ENCODE measurements at places on chromosomes 4 and X. TPM values are rescaled to one million over a fixed set of nuclear protein-coding genes. Genes with fewer than 3 reads are reported as not detected.

DNA sequence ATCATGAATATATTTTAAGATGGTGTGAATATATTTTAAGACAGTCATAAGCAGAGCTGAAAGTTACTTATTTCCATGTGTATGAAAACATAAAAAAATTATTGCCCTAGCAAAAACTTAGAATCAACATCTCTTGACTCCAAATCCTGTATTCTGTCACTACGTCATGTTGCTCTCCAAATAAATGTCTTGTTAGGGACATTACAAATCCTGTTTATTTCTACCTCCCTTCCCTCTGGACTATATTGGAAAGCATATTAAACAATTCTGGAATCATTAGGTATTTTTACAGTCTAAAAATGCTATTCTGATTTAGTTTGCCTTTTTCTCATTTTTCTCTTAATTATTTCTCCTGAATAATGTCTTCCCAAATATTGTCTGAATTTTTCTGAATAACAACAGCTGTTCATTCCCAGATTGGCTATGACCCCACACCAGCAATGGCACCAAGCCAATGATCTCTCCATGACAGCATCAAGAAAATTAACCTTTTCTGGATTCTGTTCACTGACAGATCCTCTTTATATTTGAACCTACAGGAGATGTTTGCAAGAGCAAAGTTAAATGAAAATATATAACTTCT, 523.1 kb downstream of the IQCM start:
- DNase-seq = no peak
- H3K27ac ChIP-seq = no peak overlapping the region
- H3K4me1 ChIP-seq = no peaks in the 10 kb centered on the region
- H3K4me3 ChIP-seq = no peak overlapping the region

DNA sequence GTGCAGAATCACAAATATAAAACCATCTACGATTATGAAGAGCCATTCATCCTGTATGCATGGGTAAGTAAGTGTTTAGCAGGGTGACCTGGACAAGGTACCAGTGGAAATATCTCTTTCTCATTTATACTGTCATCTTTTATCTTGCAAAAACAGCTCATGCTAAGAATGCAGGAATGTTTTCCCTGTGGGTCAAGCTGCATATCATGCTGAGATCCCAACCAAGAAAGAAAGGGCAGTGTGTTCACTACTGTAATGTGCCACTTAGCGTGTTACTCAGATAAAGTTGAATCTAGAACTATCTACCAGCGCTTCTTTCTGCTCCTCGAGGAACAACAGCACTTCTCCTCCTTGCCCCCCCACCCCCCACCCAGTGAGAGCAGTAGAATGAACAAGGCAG, 212.7 kb upstream of the TBL1X start:
- no peak overlapping the region for H3K4me3 ChIP-seq
- no peaks in the 10 kb centered on the region for H3K27me3 ChIP-seq
- no peaks in the 10 kb centered on the region for H3K36me3 ChIP-seq

DNA sequence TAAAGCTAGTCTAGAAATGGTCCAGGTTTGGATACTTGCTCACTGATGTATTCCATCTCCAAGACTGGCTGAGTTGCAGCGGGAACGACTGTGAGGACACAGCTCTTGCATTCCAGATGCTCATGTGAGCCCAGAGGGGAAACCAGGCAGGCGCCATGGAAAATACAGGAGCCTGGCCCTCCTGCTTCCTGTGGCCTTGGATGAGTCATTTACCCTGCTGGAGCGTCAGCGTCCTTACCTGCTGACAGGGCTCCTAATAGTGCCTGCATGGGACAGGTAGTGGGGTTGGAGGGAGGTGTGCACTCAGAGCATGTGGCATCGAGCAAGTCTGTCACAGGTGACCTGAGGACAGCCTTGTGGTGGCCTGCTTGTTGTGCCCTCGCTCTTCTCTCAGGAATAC, 69.4 kb downstream of the NSG1 start:
- H3K36me3 ChIP-seq = no peaks in the 10 kb centered on the region
- no peaks in the 10 kb centered on the region for H3K27me3 ChIP-seq
- no peak overlapping the region for H3K4me3 ChIP-seq
- no peak for DNase-seq
- H3K27ac ChIP-seq = no peak overlapping the region

- no peak overlapping the region for H3K4me3 ChIP-seq
- no peaks in the 10 kb centered on the region for H3K36me3 ChIP-seq
- no peaks in the 10 kb centered on the region for H3K27me3 ChIP-seq
- DNase-seq = no peak
- H3K27ac ChIP-seq = no peak overlapping the region
These were observed 23.5 kb upstream of the THOC2 start for GRCh38 chrX:123756320-123756719.

GRCh38 chr4:171157462-171158082, 655.6 kb upstream of the GALNTL6 start:
- H3K4me3 ChIP-seq = no peak overlapping the region
- no peaks in the 10 kb centered on the region for H3K27me3 ChIP-seq
- DNase-seq = no peak
- no peaks in the 10 kb centered on the region for H3K36me3 ChIP-seq

RHOXF1 gene
- total RNA-seq = not detected

DNA sequence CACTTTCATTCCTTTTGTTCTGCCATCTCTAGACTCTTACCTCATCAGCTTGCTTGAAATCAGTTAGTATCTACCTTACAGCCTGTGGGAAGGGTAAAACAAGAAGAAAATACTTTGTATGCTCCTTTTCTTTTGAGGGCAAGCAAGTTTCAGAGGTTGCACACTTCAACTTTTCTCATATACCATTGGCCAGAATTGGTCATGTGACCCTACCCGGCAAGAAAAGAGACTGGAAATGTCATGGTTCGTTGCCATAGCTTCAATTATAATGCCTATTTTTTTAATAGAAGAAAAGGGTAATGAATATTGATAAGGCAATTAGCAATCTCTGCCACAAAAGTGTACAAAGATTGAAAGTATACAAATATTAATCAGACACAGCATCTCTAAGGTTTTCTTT, 346.7 kb upstream of the TACR3 start:
- no peak overlapping the region for H3K4me3 ChIP-seq
- no peaks in the 10 kb centered on the region for H3K36me3 ChIP-seq
- H3K4me1 ChIP-seq = peaks cover 5% of the 10 kb centered on the region
- DNase-seq = no peak
- no peak overlapping the region for H3K27ac ChIP-seq
- no peaks in the 10 kb centered on the region for H3K27me3 ChIP-seq

DNA sequence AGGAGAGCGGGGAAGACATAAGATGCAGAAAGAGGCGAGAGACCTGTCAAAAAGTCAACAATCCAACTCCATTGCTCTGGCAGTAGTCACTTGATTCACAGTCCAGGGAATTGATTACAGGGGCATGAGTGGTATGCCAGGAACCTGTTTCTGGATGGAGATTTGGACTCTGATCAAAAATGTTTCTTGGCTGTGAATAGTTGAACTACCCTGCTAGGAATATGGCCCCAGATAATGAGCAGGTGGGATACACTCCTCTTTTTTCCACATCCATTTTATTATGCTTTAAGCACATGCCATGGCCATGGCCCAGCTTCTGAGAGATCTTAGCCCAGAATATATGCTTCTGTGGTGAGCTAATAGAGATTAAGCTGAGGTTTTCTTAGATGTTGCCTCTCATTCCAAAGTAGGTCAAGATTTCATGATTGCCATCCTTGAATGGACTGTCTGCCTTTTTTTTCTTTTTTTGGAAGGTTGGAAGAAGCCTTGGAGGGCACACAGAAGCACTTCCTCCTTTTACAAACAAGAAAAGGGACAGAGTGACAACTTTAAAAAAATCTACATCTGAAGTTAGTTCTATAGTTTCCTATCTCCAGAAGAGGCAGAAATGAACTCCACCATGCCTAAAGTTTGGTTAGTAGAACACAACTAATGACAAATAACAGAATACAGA, 121.9 kb downstream of the KIT start:
- no peaks in the 10 kb centered on the region for H3K27me3 ChIP-seq
- no peaks in the 10 kb centered on the region for H3K36me3 ChIP-seq
- no peaks in the 10 kb centered on the region for H3K4me1 ChIP-seq
- H3K27ac ChIP-seq = no peak overlapping the region
- no peak overlapping the region for H3K4me3 ChIP-seq

- peaks cover 8% of the 10 kb centered on the region for H3K36me3 ChIP-seq
- no peaks in the 10 kb centered on the region for H3K27me3 ChIP-seq
- no peak overlapping the region for H3K27ac ChIP-seq
- H3K4me3 ChIP-seq = no peak overlapping the region
- H3K4me1 ChIP-seq = no peaks in the 10 kb centered on the region
- DNase-seq = no peak
These were observed 54.4 kb upstream of the MAP9 start for GRCh38 chr4:155430895-155431795.

PABPC1L2A gene
- total RNA-seq = not detected

- no peak overlapping the region for H3K27ac ChIP-seq
- no peaks in the 10 kb centered on the region for H3K4me1 ChIP-seq
- H3K36me3 ChIP-seq = no peaks in the 10 kb centered on the region
- H3K27me3 ChIP-seq = no peaks in the 10 kb centered on the region
These were observed 62.2 kb downstream of the NSUN7 start for GRCh38 chr4:40811956-40812355.

NAP1L2 gene
- total RNA-seq = 22.6 TPM

DNA sequence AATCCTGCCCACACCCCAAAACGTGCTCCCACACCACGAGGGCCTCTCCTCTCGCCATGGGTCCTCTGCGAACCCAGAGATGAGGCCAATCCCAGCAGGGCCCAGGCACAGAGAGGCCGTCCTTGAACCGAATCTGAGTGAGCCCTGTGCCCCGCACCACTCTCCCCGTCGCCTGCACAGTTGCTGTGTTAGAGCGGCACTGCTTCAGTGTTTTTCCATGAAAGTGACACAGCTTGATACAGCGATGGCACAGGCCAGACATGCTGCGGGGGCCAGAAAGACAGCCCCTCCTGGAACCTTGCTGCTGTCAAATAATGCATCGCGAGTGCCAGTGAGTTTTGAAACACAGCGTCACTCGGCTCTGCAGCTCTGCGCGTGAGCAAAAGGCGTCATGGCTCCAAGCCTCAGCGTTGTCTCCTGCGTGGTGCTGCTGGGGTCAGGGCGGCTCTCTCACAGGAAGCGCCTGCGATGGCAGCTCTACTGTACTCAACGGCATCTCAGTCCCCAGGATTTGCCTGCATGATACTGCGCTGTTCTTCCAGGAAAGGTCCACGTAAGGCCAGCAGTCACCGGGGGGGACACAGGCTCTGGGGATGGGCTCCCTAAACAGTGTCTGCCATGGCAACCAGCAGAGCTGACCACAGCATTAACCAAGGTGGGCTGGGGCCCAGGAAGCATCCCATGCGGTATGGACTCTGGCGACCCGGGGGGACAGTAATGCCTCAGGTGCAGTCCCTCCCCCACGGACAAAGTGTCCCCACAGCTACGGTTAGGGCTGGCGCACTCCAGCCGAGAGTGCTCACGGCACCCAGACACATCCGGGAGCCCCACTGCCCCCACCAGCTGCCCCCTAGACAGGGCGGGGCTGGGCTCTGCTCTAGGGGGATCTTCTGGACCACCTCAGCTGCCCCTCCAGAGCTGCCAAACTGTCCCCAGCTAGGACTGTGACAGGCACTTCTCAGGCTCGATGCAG, 63.1 kb downstream of the ACOX3 start:
- no peak overlapping the region for H3K27ac ChIP-seq
- H3K4me3 ChIP-seq = no peak overlapping the region
- H3K27me3 ChIP-seq = no peaks in the 10 kb centered on the region
- no peaks in the 10 kb centered on the region for H3K4me1 ChIP-seq
- H3K36me3 ChIP-seq = no peaks in the 10 kb centered on the region

SPP1 gene
- total RNA-seq = 1.1 TPM

PLAC8 gene
- total RNA-seq = 0.15 TPM

DNA sequence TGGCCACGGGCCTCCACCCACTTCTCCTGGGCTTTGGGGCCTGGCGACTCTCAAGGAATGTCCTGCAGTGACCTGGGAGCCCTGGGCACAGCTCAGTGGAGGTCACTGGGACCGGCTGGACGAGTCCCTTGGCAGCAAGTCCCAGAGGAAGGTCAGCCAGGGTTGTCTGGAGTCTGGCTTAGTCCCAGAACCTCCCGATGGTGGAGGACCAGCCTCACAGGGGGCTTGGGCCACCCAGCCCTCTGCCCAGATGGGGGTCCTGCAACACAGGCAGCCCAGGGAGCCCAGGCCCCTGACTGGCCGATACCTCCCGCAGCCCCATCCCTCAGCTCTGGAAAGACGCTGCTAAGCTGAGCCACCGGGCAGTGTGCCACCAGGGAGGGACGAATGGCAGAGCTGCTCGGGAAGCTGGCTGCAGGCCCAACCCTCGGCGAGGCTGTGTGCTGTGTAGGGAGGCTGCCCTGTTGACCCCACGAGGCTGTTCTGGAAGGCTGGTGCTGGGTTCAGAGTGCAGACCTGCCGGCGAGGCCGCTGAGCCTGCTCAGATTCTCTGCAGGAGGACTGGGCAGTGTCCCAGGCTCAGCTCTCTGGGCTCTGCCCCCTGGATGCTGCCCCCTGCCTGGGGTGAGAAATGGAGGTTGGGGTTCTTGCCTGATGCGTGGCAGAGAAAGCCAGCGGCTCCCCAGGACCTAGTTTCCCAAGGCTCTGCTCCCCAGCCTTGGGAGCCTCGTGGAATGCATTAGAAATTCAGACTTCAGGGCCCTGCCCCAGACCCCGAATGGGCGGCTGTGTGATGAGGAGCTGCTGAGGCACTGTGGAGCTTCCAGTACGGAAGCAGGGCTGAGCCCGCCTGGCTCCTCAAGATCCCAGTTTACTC, 61.7 kb downstream of the ADRA2C start:
- no peaks in the 10 kb centered on the region for H3K27me3 ChIP-seq
- H3K4me3 ChIP-seq = no peak overlapping the region
- DNase-seq = no peak
- peaks cover 34% of the 10 kb centered on the region for H3K4me1 ChIP-seq

DNA sequence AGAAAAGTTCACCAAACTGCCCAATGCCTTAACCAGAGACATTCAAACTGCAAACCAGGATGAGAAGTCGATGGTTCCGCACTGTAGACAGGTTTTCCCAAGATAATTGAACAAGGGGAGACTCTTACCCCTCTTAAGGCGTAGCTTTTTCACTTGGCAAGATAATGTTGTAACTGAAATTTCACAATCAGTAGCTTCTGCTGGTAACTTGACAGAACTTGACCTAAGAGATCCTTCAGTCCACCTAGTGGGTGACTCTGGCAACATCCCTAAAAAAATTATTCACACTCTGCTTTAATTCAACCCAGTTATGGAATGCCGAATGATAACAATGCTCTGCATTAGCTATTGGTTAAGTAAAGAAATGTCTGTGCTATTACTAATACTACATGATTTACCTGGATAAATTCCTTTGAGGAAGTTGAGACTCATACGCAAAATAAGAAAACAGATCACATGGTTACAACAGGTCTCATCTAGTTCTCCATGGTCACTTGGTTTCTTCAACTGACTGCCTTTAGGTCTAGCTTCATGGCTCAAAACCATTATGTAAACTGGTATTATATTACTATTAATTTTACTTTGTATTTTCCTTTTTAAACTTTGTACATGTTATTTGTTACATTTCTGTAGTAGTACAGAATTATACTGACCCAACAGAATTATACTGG, 9.1 kb downstream of the ELF2 start:
- DNase-seq = no peak
- H3K4me1 ChIP-seq = no peaks in the 10 kb centered on the region
- no peaks in the 10 kb centered on the region for H3K27me3 ChIP-seq
- no peaks in the 10 kb centered on the region for H3K36me3 ChIP-seq

- H3K27ac ChIP-seq = no peak overlapping the region
- no peak overlapping the region for H3K4me3 ChIP-seq
- peaks cover 19% of the 10 kb centered on the region for H3K36me3 ChIP-seq
- DNase-seq = no peak
These were observed 10.6 kb downstream of the G3BP2 start for GRCh38 chr4:75662626-75663025.

- H3K4me3 ChIP-seq = no peak overlapping the region
- H3K27me3 ChIP-seq = no peaks in the 10 kb centered on the region
- no peak overlapping the region for H3K27ac ChIP-seq
These were observed 20.3 kb downstream of the ATP2B3 start for GRCh38 chrX:153537526-153538295.

Measured in neural progenitor cell (in vitro differentiated cells).